ENCODE measurements at places on chromosomes 16 and 17. TPM values are rescaled to one million over a fixed set of nuclear protein-coding genes. Genes with fewer than 3 reads are reported as not detected.

Gene MYH8
- total RNA-seq: under 0.01 TPM

Gene SHBG
- total RNA-seq: 148 TPM

Gene RHBDF1
- 41.6 TPM for total RNA-seq

Gene SDR42E1
- 0.09 TPM for total RNA-seq

Gene PALB2
- 7.3 TPM for total RNA-seq

Gene TP53TG3F
- not detected for total RNA-seq

Gene SOX8
- total RNA-seq: under 0.01 TPM

Gene TRPV3
- 1.4 TPM for total RNA-seq

Gene TLCD1
- total RNA-seq: 4.3 TPM

Gene KATNIP
- 18.8 TPM for total RNA-seq

Gene KRTAP4-4
- not detected for total RNA-seq

Gene DBNDD1
- 0.65 TPM for total RNA-seq

Gene FNDC8
- total RNA-seq: not detected

Gene NAGS
- 0.71 TPM for total RNA-seq

Gene CYB5B
- total RNA-seq: 67.8 TPM

Gene KRT27
- total RNA-seq: not detected

Gene MYH3
- 0.43 TPM for total RNA-seq

Gene VWA3A
- total RNA-seq: not detected

Gene BEAN1
- total RNA-seq: not detected

Gene ACAP1
- total RNA-seq: 2.1 TPM

Gene BOLA2
- total RNA-seq: 37.1 TPM

Gene PRAC2
- 0.46 TPM for total RNA-seq

Gene RCVRN
- 0.37 TPM for total RNA-seq

Gene CACNG3
- total RNA-seq: not detected

Gene KRTAP3-1
- not detected for total RNA-seq

Gene EVI2A
- total RNA-seq: 1.00 TPM

Gene C17orf78
- not detected for total RNA-seq

Gene TEDC2
- total RNA-seq: 1.0 TPM

Gene RASL10B
- total RNA-seq: 7.3 TPM

Gene FOXK2
- 26.0 TPM for total RNA-seq

Gene ERN2
- total RNA-seq: not detected

Gene HEATR9
- total RNA-seq: not detected

Gene CCL1
- total RNA-seq: not detected

Gene SLC5A2
- total RNA-seq: not detected
